ENCODE measurements at places on chromosomes 16 and 17. TPM values are rescaled to one million over a fixed set of nuclear protein-coding genes. Genes with fewer than 3 reads are reported as not detected.

- no peak overlapping the region for H3K4me3 ChIP-seq
- no peak for DNase-seq
- no peaks in the 10 kb centered on the region for H3K27me3 ChIP-seq
- peaks cover 54% of the 10 kb centered on the region for H3K4me1 ChIP-seq
- H3K36me3 ChIP-seq = peaks cover 19% of the 10 kb centered on the region
Measured at GRCh38 chr17:20206068-20206467, 196.9 kb downstream of the SPECC1 start.

The CLEC3A gene
- not detected for total RNA-seq

The MPP3 gene
- total RNA-seq = 17.4 TPM

GRCh38 chr16:79132701-79133100, 467.8 kb downstream of the MAF start:
- no peaks in the 10 kb centered on the region for H3K36me3 ChIP-seq
- H3K4me1 ChIP-seq = no peaks in the 10 kb centered on the region
- no peak overlapping the region for H3K27ac ChIP-seq
- H3K4me3 ChIP-seq = no peak overlapping the region
- no peaks in the 10 kb centered on the region for H3K27me3 ChIP-seq

DNA sequence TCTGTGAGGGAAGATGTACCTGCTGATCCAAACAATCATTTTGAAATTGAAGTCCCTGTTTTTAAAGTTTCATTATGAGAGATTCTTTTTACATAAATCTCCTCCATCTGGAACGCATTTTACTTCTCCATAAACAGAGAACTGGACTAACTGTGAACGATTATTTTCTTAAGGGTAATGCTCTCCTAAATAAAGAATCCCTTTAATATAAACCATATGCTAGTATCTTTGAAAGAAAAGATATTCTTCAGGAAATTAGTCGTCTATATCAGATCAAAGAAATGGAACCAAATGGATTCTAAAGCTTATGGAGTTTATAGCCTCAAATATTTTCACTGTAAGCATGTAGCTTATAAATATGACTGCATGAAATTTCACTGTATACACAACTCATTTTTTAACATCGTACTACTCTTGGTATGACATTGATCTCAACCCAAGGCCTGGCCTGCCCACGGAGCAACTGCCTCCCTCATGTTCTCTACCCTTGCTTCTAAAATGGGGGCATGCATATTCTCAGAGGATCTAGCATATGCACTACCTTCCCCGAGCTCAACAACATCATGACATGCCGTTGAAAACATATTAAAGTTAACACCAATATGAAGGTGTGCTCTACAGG, 66.4 kb downstream of the MYH10 start:
- no peak overlapping the region for H3K27ac ChIP-seq
- H3K4me3 ChIP-seq = no peak overlapping the region
- no peaks in the 10 kb centered on the region for H3K36me3 ChIP-seq
- peaks cover 51% of the 10 kb centered on the region for H3K27me3 ChIP-seq

GRCh38 chr16:15434425-15435215, at the start of gene BMERB1:
BMERB1 (plus strand) TSS chr16:15434588; CDS start chr16:15434654, 66 bp downstream.
- no peaks in the 10 kb centered on the region for H3K36me3 ChIP-seq
- no peaks in the 10 kb centered on the region for H3K27me3 ChIP-seq
- H3K27ac ChIP-seq = no peak within 1 kb of the TSS
- peaks cover 8% of the 10 kb centered on the region for H3K4me1 ChIP-seq
- no peak within 1 kb of the TSS for H3K4me3 ChIP-seq

GRCh38 chr16:84055801-84056634, 13.4 kb upstream of the SLC38A8 start:
- no peaks in the 10 kb centered on the region for H3K27me3 ChIP-seq
- H3K36me3 ChIP-seq = 0 out of 2 replicates have a peak, but pooled peaks cover under 1% of the 10 kb centered on the region
- H3K4me3 ChIP-seq = no peak overlapping the region
- no peak for DNase-seq
